Lung (tissue), 17 donors: ENCODE measurements at places on chromosomes 3 and 15.

DNA sequence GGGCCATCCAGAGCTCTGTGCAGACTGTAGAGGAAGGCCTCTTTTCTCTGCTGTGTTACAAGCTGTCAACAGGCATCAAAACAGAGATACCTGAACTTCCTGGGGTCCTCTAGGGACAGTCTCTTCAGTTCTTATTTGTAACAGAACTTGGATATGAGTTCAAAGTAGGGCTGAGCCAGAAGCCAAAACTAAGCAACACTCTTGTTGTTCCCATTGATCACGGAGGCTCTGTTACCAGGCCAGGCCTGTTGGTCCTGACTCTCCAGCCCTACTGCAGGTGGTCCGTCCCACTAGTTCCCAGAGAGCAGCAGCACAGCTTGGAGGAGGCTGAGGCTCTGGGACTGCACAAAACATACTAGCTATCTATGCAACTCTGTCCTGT lies 13.1 kb upstream of the AHSG start:
- no peak for DNase-seq

DNA sequence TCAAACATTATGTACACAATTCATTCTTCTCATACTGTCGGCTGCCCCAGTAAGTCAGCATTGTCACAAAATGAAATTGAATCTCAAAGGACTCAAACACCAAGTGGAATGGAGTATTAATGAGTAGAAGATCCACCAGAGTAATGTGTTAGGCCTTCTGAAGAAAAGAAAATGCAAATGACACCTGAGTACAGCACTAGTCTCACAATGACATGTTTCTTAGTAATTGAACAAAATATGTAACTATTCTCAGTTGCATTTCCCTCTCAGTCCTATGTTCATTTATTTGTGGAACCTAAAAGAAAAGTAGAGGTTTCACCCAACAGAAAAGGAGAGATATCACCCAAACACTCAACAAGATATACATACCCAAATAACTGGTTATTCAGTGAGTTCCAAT lies 283.9 kb upstream of the THBS1 start:
- no peak for DNase-seq

- no peak for DNase-seq
Observed at GRCh38 chr3:8656240-8656639, 11.6 kb upstream of the SSUH2 start.

DNA sequence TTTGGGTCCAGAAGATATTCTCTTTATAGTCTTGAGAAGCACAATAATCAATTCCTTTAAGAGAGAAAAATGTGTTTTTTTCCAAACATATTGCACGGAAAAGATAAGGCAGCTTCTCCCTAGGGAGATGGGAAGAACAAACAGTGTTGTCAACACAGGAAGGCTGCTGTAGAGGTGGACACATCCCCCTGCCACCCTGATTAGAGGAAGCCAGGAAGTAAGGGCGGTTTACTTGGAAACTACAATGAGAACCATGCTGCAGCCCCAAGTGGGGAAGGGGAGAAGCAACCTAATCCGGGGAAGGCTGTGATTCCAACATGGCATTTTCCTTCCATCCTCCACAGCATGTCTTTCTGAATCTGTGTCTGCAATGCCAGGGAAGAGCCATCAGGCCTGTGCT lies 256.9 kb upstream of the TGFBR2 start:
- no peak for DNase-seq

DNA sequence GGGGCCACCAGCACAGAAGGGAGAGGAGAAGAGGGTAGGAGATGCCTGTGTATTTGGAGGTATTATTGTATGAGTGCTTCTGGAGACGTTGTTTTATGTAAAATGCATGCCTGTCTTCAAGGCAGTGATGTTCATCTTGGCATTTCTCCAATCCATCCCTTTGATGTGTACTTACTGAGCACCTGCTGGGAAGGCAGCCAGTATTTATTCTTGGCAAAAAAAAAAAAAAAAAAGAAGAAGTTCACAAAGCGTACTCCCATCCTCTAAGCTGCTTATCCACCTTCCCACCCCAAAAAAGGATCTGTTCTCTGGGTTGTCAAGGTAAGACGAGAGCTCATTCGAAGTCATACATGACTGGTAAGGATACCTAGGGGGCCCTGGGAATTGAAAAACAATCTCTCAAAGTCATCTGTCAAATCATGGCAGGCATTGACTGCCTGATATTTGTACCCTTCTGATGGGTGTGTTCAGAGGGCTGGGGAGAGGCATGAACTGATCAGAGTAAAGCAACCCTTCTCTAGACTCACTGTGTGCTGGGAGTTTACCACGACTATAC lies 30.0 kb upstream of the SLC6A1 start:
- DNase-seq, result no peak

- DNase-seq, result no peak
Observed at GRCh38 chr3:194466761-194467356, 19.9 kb downstream of the ATP13A3 start.

DNA sequence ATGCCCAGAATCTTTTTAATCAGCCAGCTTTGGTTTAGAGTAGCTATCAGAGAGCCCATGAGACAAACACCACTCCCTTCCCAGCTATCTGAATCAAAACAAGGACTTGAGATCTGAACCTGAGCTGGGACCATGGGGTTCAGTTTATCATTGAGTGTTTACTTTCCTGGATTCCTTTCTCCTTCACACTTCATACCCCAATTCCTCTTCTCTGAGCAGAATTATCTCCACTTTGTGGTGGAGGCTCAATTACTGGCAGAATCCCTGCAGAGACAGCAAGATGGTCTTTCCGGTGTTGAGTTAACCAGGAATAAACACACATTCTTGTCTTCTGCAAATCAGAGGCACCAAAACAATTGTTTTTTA lies 102.4 kb downstream of the RPL22L1 start:
- DNase-seq, result no peak

DNA sequence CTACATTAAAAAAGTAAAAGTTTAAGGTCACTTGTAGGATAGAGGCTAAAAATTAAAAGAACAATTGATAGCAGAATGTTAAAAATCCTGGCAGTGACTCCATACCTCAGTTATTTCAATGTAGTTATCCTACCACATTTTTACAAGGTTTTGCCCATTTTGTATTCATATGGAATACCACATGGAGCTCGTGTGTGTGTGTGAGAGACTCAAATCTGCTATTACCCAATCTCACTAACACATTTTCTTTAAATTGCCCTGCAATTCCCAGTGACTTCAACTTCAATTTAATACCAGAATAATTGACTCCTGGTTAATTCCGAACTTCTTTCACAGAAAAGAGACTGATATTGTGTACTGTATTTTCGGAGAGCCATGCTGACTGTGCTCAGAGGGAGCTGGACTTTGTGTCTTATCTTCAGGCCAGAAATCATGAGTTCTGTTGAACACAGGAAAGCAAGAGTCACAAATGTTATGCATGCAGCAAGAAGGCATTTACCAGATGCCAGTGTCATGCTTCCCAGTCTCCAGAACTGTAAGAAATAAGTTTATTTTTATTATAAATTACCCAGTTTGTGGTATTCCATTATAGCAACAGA lies 529.0 kb upstream of the NECTIN3 start:
- no peak for DNase-seq
